ENCODE measurements at places on chromosomes 3 and 15. TPM values are rescaled to one million over a fixed set of nuclear protein-coding genes. Genes with fewer than 3 reads are reported as not detected.

The FOXB1 gene
- not detected for total RNA-seq

The PEX5L gene
- not detected for total RNA-seq

The TMCO5A gene
- not detected for total RNA-seq

The PLAAT1 gene
- not detected for total RNA-seq

The DUOX2 gene
- 0.02 TPM for total RNA-seq

The ALAS1 gene
- total RNA-seq, result 57.0 TPM

The LRRN1 gene
- not detected for total RNA-seq

The EPHB3 gene
- 0.34 TPM for total RNA-seq

The CAV3 gene
- total RNA-seq, result 0.17 TPM

The CPB1 gene
- total RNA-seq, result not detected

The FETUB gene
- 0.05 TPM for total RNA-seq

The SAMMSON gene
- total RNA-seq, result not detected

The CEMIP gene
- 2.4 TPM for total RNA-seq

The SLC27A2 gene
- total RNA-seq, result 26.4 TPM

The STAB1 gene
- 0.05 TPM for total RNA-seq

The CAPN3 gene
- not detected for total RNA-seq

The GOLGA6A gene
- 0.09 TPM for total RNA-seq

The GPD1L gene
- 18.1 TPM for total RNA-seq

The LOXL1 gene
- total RNA-seq, result 0.28 TPM

The AHSG gene
- 0.11 TPM for total RNA-seq

The GOLGA6L7 gene
- total RNA-seq, result not detected

The SPRED1 gene
- 11.4 TPM for total RNA-seq

The CCNDBP1 gene
- total RNA-seq, result 28.2 TPM

The ANKRD34C gene
- not detected for total RNA-seq

All from A549 treated with CpdA at 1 μM for 4 hours (cell line).